CD4-positive, alpha-beta memory T cell (primary cell): ENCODE measurements at places on chromosomes 4 and X. TPM values are rescaled to one million over a fixed set of nuclear protein-coding genes. Genes with fewer than 3 reads are reported as not detected.

DNA sequence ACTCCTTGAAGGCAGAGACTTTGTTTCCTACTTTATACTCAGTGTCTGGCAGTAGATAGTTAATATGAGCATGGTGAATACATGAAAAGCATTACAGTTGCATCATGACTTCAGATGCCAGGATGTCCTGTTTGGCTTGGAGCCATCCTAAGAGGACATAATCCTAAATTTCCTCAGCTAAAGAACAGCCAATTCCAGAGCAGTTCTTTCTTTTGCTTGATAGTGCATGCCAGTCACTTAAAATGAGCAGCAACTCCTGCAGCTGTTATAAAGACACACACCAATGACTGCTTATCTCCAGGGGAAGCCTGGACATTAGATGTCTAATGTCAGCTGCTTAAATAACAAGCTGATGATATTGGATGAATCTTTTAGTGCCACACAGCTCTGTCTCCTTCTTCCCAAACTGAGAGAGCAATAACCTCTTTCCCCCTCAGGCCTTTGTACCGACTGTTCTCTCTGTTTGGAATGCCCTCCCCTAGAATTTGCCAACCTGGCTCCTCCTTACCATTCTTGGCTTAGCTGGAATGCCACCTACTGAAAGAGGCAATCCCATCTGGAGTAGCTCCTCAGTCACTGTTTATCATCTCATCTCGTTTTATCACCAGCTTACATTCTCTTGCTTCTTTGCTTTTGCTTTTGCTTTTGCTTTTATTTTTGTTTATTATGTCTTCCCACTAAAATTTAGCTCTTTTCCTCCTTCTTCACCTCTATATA lies 100.8 kb upstream of the USP38 start:
- DNase-seq: no peak

PCYT1B gene
- not detected for total RNA-seq

GRCh38 chrX:21747558-21747957 lies 10.4 kb downstream of the SMPX start:
- no peak for DNase-seq

- DNase-seq: no peak
Measured at GRCh38 chrX:122666601-122667000, 517.5 kb upstream of the GRIA3 start.

- no peak for DNase-seq
Measured at GRCh38 chrX:82734140-82734539, 774.0 kb upstream of the POU3F4 start.

VCX3A gene
- total RNA-seq: not detected

DNA sequence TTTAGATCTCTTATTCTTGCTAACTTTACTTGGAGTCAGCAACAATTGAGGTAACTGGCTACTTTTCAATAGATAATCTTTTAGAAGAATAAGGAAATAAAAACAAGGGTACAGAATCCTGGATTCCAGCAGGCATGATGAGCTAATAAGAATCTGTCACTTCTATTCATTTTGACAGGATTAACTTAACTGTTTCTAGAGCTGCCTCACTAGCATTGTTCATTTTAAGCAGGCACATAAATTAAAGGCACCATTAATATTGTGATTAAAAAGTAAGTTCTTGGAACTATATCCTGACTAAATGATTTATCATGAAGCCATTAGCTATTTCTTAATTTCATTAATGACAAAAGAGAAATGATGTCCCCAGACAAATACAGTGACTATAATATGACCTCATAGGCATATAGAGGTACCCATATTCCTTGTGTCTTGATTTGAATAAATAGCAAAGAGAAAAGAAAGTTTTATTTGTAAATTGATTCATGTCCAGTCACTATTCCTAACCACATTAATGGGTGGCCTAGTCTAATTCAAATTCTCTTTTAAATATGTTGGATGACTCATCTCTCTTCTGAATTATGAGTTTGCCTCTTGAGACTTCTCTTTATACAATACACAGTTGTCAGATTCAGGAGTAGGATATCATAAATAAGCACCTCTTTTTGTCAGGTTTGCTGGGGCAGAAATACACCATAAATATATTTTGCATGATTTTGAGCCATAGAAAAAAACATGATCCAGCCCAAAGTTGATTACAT lies 343.0 kb downstream of the SLITRK2 start:
- no peak for DNase-seq

DNA sequence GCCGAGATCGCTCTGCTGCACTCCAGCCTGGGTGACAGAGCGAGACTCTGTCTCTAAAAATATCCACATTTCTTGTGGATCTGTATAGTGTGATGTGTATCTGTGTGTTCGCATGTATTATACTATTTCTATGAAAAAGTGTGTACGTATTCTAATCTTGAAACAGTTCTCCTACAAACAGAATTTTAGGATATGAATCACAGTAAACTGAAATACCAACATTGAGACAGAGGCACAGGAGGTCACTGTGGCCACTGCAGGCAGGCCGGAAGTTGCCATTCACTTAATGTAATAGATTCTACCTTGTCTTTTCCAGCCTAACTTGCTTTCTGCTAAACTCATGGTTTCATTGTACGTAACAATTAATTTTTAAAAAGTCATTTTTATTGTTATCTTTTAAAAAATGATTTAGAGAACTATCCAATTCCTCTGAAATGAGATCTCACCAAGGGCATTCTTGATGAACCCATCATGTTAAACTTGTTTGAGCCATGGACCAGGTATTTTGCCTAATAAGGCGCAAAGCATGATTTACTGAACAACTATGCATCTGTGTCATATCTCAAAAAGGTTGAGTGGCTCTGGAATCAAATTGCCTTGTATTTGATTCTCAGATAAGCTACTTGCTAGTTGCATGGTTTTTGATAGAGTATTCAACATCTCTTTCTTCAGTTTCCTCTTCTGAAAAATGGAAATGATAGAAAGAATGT lies 154.9 kb upstream of the GYPA start:
- no peak for DNase-seq

SYN1 gene
- total RNA-seq: 0.90 TPM

GRCh38 chr4:47863486-47863885 lies 25.6 kb upstream of the CORIN start:
- DNase-seq: no peak

GRCh38 chrX:40504801-40505605 lies 75.8 kb upstream of the ATP6AP2 start:
- DNase-seq: no peak

GRCh38 chr4:174217273-174218126 lies 66.0 kb downstream of the FBXO8 start:
- DNase-seq: no peak

GRCh38 chr4:115865736-115866135 lies 752.3 kb upstream of the NDST4 start:
- no peak for DNase-seq

- DNase-seq: no peak
Measured at GRCh38 chr4:183241721-183242151, 78.3 kb downstream of the CLDN22 start.

GRCh38 chr4:153522802-153523094 lies 56.6 kb downstream of the TMEM131L start:
- peak; percentile 30 for DNase-seq

DNA sequence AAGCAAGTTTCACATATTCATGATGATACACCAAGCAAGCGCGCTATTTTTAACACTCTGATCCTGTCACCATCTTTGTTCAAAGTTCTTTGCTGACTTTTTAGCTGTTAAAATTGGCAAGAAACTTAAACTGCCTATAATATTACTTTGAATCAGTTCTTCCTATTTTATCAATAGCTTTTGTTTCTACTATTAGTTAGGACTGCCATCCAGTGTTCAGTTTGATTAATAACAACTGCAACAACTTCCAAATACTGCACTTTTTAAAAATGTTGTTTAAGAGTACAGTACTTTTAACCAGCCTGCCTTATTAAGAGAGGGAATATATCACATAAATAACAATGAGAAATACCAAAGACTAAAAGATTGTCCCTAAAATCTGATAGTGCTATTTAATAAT lies 614.3 kb downstream of the FAM133A start:
- DNase-seq: no peak

- peak; percentile 88 for DNase-seq
Measured at GRCh38 chr4:2281575-2282343, 19.9 kb upstream of the MXD4 start.

DNA sequence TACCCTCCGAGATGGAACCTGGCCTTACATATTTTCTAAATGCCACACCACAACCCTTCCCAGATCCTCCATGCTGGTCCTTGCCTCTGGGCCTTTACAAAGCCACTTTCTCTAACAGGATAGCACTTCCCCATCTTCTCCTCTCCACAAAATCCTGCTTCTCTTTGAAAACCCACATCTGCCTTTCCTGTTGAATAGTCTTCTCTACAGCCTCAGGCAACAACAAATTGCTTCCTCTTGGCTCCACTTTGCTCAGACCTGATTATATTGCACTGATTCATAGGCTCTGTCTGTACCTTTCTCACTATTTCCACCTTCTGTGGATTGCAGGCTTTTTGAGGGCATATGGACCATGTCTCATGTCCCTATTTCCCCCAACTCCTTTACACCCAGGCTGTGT lies 203.7 kb upstream of the MBNL3 start:
- no peak for DNase-seq

- DNase-seq: no peak
Measured at GRCh38 chrX:51862920-51863319, 30.5 kb upstream of the MAGED1 start.

DNA sequence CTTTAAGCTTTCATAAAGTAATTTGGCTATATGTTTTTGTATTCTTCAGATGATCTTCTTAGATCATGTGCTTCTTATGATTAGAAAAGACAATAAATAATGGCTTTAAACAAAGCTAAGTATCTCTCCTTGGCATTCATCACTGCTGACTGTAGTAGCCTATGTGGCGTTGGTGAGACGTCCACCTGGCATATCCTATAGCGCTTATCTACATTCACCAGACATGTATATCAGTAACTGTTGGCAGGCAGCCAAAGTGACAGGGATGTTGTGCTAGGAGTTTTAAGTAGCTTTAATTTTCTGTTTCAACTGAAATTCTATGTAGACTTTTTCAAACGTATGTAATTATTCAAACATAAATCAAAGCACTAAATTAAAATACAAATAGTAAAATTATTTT lies 276.4 kb downstream of the IL15 start:
- no peak for DNase-seq

DNA sequence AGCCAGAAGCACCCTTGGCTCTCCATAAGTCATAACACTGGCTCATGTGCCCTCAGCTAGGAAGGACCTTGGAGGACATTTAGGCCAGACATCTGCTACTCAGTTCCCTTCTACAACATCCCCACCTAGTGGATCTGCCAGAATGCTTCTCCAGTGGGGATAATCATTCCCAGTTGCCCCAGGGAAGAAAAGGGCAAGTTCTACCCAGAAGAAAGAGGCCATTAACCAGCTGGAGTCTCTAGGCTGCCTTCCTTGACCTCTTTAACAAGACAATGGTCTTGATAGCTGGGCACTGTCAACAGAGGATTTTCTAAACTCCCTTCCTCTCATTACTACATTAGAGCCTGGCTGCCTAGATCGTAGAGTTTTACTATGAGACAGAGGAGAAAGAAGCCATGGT lies 42.0 kb downstream of the LGI2 start:
- DNase-seq: no peak

DNA sequence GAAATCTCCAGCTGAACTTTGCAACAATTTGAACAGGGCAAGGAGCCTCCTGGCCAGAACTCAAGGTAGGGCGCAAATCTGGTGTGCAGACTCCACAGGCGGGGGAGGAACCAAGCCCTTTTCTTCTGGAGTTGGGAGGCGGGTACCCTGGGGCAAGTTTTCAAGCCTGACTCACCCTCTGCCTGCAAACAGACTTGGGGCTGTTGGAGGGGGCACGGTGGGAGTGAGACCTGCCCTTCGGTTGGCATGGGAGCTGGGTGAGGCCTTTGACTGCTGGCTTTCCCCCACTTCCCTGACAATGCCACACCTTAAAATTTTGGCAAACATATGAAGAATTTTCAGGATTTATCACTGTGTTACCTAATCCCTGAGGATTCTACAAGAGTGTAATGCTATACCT lies 709.8 kb upstream of the DIAPH2 start:
- DNase-seq: no peak

DNA sequence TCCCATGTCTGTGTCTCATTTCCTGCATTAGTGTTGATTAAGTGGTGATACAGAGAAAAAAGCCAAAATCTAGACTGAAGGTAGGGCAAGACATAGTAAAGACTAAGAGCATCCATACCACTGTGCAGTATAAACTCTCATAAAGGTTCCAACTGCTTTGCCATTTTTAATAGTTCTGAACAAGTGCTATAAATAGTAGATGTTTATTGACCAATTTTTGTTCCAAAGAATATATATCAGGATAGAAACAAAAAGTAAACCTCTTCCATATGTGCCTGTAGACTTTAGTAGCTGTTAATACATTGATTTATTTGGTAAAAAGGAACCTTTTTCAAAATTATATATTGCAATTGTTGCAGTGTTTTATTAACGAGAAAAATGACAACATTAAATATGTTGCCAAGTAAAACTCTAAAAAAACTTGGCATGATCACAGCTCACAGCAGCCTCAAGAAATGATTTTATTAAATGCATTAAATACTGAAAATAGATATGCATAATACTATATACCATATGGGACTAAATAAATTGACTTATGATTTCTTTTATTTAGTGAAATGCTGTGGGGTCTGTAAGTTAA lies 22.3 kb upstream of the AASDH start:
- no peak for DNase-seq

GRCh38 chrX:10931976-10932375 lies 179.2 kb upstream of the HCCS start:
- DNase-seq: no peak

DNA sequence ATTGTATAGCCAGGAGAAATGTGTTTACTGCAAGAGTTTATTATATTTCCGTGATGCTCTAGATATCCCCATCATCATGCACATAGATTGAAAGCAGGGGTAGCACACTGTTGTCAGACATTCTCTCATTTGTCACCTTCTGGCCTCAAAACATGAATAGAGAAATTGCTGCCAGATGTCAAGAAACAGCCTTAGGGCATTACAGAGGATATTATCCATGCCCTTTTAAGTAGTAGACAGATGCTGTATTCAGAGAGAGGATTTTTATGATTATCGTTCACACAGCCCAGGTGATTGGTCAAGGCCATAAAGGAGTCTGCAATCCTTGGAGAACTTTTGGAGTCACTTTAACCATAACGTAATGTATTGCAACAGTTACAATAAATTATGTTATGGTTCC lies 1961.5 kb upstream of the TENM3 start:
- no peak for DNase-seq

GRIA3 gene
- total RNA-seq: not detected

CLTRN gene
- 0.33 TPM for total RNA-seq

DNA sequence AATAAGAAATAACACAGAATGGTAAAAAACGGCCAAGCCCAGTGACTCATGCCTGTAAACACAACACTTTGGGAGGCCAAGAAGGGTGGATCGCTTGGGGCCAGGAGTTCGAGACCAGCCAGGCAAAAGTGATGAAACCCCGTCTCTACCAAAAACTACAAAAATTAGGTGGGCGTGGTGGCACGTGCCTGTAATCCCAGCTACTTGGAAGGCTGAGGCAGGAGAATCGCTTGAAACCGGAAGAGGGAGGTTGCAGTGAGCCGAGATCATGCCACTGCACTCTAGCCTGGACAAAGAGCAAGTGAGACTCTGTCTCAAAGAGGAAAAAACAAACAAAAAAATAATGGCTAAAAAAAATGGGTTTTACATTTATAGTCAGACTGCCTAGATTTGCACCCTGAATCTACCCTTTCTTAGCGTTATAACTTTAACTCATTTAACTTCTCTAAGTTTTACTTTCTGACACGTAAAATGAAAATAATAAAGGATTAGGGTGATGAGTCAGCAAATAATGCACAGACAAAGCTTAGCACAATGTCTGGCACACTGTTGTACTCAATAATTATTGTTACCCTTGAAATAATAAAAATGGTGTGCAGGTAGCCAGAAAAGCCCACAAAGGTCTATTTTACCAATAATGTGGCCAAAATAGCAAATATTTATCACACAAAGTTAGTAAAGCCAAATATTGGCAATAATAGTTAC lies 55.0 kb downstream of the ATP11C start:
- no peak for DNase-seq
